Inflammatory macrophage treated with lipopolysaccharide for 1 hour (primary cell): ENCODE measurements at places on chromosomes 7 and 10.
A peak's percentile ranks its signal among the peaks of the same experiment; 100 is the strongest.

- peak; percentile 8 for DNase-seq
These were observed 18.4 kb downstream of the SPOCK2 start for GRCh38 chr10:72069751-72070526.

DNA sequence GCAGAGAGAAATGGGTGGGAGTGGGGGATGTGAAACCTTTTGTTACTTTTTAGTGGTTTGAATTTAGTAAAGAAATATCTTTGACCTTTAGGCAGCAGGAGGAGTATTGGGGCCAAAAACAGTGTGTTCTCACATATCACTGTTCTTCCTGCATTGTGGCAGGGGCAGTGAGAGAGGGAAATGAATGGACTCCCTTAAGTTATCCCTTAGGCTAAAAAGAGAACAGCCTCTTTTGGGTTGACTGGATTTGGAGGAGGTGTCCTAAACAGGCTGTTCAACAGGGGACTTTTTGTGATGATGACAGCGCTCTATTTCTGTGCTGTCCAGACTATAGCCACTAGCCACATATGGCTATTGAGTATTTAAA is 22.3 kb downstream of the ZNF775 start:
- peak; percentile 23 for DNase-seq

DNA sequence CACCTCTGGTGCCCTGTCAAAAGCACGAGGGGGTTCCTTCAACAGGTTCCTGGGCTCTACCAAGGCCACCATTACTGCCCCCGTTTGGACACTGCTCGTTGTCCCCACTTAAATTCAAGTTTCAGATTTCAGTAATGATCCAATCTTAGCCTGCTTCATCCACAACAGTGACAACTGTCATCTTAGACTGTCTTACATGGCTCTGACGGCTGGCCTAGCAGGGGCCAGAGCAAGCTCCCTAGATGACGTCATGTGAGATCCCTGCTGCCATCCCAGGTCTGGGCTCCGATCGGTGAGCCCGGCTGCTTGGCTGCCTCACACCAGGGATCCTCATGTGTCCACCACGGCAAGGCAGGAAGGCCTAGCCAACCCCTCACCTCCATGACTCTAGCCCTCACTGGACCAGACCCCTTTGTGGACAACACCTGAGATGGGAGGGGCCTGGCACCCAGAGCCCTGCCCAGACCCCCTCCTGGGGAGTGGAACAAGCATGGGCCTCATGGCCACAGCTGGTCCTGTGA is 82.5 kb downstream of the FAM53B start:
- DNase-seq: no peak

DNA sequence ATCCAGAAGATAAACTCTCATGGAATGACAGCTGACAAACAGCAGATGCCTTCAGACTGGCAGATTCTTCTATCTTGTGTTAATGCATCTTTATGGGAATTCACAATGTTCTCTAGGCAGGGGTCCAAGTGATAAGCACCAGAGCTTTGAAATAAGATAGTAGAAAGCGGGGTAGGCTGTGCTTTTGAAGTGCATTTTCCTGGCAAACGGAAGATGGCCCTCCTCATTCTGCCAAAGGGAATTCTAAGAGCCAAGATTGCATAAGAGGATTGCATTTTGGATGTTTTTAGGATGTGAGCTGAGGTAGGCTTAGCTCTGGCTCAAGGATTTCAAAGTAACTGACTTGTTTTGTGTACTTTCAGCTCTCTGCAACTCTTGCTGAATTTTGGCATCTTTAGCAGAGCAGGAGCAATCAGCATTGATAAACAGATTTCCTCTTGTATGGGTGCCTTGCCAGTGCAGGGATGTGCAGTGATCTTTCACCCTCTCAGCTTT is 298.5 kb upstream of the KLF6 start:
- no peak for DNase-seq
